Stimulated activated CD8-positive, alpha-beta memory T cell treated with anti-CD3 and anti-CD28 coated beads, Interleukin-7, amount 100 ng/mL, for 24 hours (primary cell): ENCODE measurements at places on chromosomes 2 and 18.

DNA sequence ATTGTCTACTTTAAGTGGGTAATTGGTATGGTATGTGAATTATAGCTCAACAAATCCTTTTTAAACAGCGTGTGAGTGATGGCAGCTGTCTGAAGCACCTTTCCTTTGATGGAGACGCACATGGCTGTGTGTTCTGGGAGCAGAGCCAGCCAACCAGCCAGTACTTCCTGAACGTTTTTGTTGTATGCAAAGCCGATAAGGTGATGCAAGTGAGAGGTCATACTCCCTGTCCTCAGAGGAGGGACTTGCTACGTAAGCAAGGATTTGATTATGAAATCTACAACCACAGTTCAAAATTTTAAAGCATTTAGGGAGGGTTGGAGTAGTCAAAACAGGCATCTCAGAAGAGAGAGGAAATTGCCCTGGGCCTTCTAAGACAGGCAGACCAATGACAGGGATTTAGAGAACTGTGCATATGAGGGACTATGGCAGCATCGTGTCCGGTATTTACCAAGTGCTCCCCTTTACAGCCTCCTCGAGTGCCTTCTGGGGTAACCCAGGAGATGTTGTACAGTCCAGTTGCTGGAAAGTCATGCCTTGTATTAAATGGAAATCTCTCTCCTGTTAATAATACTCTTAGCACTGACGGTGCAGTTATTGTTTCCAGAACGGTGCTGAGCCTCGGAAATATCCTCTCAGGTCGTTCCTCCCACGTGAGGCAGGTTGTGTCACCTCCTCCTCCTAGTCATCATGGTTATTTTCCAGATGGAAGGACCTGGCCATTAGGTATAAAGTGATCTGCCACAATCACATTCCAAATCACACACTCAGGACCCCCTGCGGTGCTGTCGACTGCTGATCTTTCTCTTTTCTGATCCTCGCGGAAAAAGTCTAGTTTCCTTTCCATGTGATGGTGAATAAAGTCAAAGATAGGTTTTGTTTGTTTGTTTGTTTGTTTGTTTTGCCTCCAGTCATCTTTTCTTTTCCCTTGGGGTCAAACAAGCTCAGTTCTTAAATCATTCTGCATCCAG, 28.4 kb downstream of the ARHGEF4 start:
- no peak for DNase-seq

GRCh38 chr2:43196768-43197587, 29.4 kb downstream of the ZFP36L2 start:
- no peak for DNase-seq

DNA sequence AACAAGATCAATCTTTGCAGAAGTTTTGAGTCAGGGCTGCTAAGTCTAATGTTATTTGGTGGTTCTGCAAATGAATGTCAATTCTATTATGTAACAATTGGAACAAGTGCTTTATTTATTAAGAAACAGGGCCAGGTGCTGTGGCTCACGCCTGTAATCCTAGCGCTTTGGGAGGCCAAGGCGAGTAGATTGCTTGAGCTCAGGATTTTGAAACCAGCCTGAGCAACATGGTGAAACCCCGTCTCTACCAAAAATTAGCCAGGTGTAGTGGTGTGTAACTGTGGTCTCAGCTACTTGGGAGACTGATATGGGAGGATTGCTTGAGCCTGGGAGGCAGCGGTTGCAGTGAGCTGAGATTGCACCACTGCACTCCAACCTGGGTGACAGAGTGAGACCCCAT, 13.2 kb upstream of the RNF103 start:
- DNase-seq, result no peak

GRCh38 chr2:206387808-206388207, 55.5 kb upstream of the ADAM23 start:
- DNase-seq, result no peak

DNA sequence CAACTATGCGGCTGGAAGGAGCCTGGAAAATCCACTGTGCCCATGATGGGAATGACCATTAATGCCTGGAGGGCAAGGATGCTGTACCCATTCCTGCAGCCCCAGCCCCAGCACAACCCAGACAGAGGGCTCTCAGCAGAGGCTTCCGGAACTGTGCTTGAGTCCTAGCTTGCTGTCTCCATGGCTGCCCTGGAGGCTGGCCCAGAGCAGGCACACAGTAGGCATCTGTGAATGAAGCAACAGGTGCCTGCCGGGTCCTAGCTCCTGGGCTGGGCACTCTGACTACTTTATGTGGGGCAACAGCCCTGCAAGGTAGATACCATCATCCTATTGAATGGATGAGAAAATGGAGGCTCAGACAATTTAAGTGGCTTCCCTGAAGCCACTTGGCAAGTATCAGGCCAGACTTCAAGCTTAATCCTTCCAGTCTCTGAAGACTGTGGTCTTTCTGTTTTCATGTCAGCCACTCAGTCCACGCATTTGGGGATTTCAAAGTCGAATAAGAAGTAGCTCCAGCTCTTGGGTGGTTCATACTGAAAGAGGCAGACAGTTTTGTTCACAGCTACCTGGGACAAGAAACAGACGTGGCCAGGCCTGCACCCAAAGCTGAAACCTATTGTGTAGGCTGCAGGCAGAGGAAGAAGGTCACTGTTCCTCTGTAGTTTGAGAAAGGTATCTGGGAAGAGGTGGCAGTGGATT, 237.5 kb downstream of the ZBTB7C start:
- DNase-seq, result no peak

- no peak for DNase-seq
These were observed 34.6 kb downstream of the BIN1 start for GRCh38 chr2:127072396-127072795.

GRCh38 chr2:202034249-202035088, 814 bp downstream of the FZD7 start:
- no peak for DNase-seq

- no peak for DNase-seq
These were observed 54.5 kb downstream of the SLC39A10 start for GRCh38 chr2:195711478-195711877.

GRCh38 chr2:46167924-46168323, 129.3 kb upstream of the EPAS1 start:
- DNase-seq, result no peak

DNA sequence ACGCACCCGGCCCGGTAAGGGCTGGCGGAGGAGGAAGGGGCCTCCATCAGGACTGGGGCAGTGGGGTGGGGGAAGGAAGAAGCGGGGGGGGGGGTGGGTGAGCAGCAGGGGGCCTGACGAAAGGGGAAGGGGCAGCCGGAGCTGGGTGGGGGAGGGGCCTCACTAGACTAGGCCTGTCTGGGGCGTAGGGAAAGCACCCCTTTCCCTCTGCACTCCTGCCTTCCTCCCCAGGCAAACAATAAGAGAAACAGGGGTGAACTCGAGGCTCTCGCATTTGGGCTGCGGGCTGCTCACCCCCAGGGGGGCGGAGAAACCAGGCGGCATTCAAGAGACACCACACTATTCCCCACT, 82.7 kb upstream of the POMC start:
- DNase-seq, result no peak

GRCh38 chr2:134120406-134120732, 133.5 kb upstream of the MGAT5 start:
- no peak for DNase-seq

DNA sequence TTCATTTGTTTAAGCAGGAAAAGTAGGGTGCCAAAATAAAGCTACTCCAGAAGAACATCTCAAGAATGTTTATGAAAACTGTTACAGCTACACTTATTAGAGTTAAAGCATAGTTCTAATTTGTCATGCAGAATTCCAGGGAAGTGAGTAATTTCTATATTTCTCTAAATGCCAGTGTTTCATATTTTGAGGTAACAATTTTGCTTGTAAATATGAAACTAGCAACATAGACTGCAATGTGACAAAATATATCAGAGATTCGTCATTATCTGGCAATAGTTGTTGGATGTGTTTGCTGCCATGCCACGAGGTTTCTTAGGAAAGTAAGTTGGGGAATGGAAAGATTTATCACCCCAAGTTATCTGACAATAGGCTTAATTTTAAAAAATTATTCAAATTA, 424.1 kb upstream of the ZEB2 start:
- DNase-seq, result no peak

- DNase-seq, result no peak
These were observed 174.5 kb upstream of the PKDCC start for GRCh38 chr2:41873102-41874031.

DNA sequence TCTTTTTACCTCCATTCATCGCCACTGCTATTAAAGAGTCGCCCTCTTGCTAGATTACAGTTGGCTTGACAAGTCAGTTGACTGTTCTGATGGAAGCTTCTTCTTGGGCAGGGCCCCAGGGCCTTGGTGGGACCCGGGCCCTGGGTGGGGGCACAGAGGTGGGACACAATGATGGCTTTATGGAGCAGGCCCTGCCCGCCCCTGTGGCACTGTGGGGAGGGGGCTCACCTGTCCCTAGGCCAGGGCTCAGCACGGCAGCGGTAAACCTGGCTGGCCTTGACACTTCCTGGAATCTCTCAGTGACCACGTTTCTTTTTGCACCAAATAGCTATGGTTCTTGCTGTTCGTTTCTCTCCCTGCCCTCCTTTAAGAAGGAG, 4.9 kb upstream of the HS6ST1 start:
- no peak for DNase-seq

DNA sequence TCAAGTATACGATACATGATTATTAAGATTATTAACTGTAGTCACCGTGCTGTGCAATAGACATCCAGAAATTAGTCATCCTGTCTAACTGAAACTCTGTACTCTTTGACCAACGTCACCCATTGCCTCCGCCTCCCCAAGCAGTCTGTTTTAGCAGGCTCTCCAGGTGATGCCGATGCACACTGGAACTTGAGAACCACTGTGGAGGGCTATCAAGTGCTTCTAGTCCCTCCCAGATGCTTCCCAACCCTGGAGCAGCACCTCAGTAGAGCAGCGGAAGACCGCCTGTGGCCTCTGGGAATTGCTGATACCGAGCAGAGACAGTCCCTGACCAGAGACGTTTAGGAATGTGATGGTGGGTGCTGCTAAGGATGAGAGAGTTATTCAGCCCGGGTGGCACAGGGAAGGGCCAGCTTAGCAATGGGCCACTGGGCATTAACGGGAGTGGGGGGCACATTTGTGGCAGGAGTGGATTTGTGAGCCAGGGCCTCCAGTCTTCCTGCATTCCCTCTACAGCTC, 50.7 kb downstream of the LIPG start:
- DNase-seq, result no peak

GRCh38 chr18:22188559-22189267, 19.3 kb downstream of the GATA6 start:
- no peak for DNase-seq
